ENCODE measurements at places on chromosomes 5 and 9.

DNA sequence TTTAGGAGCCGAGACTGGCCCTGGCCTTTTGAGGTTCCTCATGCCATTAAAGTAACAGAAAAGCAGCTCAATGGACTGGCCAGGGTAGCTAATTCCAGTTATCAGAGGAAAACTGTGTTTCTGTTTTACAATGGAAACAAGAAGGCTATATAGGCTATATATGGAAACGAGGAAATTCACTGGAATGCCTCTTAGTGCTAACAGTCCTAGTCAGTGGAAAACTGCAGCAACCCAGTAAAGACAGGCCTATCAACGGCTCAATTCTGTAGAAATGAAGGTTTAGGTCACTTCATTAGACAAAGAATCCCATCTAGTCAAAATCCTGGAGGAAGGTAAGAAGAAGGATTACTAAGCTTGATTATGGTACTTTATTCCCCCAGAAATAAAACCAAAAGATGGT lies 3.2 kb upstream of the TICAM2 start:
- DNase-seq, result no peak

- DNase-seq, result no peak
Measured at GRCh38 chr5:53337827-53338226, 142.6 kb upstream of the FST start.

DNA sequence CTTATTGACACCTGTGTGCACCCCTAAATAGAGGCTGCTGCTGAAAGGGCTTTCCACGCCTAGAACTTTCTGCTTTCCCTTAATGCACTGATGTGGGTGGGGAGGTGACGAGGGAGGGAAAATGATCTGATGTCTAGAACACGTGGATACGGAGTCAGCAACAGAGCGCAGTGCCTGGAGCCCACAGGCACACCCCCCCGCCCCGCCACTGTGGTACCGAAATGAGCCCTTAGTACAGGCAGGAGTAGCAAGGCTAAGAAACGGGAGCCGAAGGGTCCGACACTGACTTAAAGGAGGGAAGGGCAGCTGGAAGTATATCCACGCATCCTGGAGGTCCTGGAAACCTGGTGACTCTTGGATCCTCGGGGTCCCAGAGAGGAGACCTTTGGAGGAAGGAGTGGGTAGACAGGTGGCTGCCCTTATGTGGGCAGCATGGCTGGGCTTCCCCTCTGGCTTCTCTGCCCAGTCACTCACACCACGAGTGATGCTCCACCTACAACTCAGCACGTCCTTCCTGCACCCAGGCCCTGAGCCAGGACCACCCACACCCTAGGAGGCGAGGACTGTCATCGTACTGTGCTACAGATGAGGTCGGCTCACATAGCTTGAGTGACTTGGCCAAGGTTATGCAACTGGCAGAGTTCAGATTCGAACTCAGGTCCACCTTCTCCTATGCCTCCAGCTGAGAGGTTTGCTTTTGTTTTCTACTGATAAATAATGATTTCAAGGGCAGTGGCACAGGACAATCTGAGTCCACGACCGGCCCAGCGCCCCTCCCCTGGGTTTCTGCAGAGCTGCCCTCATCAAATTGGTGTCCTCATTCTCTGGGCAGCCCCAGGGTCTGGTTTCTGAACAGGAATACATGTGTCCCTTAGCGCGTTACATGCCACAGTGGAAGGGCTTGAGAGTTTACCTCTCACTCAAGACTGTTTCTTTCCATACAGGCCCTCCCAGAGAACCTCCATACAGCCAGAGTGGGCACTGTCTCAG lies 4.7 kb upstream of the VAV2 start:
- peak; percentile 47 for DNase-seq

- no peak for DNase-seq
Measured at GRCh38 chr9:31089549-31090221, 1294.8 kb upstream of the ACO1 start.

DNA sequence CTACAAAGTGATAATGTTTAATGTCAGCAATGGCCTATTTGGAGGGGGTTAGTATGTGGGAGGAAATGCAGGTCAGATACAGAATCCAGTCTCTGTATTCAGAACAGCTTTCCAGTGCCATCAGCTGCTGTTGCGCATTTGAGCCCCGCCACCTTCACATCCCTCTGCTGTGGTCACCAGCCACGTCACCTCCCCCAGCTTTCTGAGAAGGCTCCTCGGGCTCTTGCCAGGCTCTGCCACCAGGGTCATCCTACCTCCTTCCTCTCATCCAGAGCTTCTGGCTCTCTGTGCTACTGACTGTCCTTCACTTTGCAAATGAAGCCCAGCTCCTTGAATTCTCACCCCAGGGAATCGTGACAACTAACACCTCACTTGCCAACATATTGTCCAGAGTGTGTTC lies 138.8 kb downstream of the PIK3R1 start:
- no peak for DNase-seq

- peak; percentile 53 for DNase-seq
Measured at GRCh38 chr9:37650873-37651768, at the start of gene FRMPD1. Gene FRMPD1, plus strand, starts transcription at chr9:37650954. Its CDS starts 41,688 bp downstream, at chr9:37692642.

- no peak for DNase-seq
Measured at GRCh38 chr5:638501-639252, 26.5 kb downstream of the CEP72 start.

DNA sequence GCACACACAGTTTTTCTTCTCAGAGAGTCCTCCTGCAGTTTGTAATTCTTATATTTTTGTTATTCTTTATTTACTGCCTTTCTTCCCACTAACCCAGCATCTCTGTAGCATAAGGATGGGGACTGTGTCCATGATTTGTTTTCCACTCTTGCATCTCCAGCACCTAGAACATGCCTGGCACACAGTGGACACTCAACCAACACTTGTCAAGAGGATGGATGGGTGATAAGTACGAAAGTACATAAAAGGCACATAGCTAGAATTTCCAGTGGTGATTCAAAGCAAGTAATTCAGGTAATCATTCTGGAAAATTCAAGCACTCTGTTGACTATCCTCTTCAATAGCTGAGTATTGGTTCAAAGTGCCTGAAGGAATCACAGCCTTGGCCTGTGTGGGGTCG lies 60.2 kb upstream of the TRIO start:
- no peak for DNase-seq

GRCh38 chr5:94503677-94504076 lies 114.7 kb downstream of the KIAA0825 start:
- DNase-seq, result no peak

GRCh38 chr5:106311230-106311915 lies 1359.4 kb downstream of the EFNA5 start:
- no peak for DNase-seq

DNA sequence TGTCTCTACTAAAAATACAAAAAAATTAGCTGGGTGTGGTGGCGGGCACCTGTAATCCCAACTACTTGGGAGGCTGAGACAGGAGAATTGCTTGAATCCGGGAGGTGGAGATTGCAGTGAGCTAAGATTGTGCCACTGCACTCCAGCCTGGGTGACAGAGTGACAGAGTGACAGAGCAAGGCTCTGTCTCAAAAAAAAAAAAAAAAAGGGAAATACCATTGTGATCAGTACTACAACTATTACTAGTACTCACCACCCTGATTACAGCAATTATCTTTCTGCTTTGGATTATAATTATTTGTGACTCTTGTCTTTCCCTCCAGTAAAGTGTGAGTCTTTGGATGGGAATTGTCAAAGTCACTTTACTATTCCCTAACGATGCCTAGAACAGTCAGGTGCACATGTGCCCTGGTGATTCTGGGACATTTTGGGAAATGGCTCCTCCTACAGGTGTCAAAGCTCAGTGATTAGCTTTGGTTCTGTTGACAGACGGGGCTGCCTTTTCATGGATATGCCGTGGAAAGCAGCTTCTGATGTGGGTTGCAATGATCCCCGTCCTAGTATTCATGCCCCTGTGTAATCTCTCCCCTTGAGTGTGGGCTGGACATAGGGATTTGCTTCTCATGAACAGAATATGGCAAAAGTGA lies 31.8 kb upstream of the FRRS1L start:
- DNase-seq, result no peak

DNA sequence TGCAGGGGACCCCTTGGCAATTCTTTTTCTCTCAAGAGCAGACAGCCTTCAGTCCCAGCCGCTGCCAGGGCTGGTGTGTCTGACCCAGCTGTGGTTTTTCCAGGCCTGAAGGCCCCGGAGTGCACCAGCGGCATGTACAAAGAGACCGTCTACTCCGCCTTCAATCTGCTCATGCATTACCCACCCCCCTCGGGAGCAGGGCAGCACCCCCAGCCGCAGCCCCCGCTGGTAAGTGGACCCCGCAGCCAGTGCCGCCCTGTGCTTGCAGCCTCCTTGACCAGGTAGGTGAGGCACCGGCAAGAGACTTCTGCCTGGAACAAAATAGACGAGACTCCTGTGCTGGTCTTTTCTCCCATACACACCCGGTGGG lies 1.3 kb downstream of the TCF7 start:
- no peak for DNase-seq

- peak; percentile 42 for DNase-seq
Measured at GRCh38 chr5:114101153-114101552, 260.7 kb upstream of the KCNN2 start.

GRCh38 chr9:123609844-123610243 lies 253.8 kb downstream of the CRB2 start:
- DNase-seq, result no peak

DNA sequence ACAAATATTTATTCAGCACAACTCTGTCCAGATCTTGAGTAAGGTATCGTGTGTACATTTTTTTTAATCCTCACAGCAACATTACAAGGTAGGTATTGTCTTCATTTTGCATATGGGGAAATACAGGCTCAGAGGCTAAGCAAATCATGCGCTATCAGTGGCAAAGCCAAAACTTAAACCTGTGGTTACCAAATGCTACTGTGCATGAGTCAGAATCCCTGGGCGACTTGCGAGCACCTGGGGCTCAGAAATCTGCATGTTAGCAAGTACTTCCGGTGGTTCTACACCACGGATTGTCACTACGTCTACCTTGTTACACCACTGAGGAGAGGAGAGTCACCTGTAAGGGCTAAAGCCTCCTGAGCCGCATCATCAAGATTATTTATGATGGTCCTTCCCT lies 21.3 kb downstream of the C5orf58 start:
- DNase-seq, result no peak

- no peak for DNase-seq
Measured at GRCh38 chr5:65113771-65114170, 345.0 kb downstream of the CWC27 start.

DNA sequence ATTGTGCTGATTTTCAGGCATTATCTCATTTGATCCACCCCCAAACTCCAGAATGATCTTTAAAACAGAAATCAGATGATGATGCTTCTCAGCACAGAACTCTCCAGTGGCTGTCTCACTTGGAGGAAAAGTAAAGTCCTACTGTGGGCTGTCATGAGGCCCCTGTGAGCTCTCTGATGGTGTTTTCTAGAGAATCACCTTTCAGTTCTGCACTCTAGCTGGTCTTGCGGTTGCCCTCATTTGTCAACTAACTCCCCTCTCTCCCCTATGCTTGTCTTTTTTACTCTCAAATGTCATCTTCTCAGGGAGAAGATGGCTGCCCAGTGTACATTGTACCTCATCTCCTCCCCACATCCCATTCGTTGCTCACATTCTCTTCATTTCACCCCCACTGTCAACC lies 295.8 kb downstream of the MLLT3 start:
- DNase-seq, result no peak

GRCh38 chr5:88304356-88304755 lies 35.7 kb upstream of the TMEM161B start:
- DNase-seq, result no peak

GRCh38 chr5:128498844-128499455 lies 39.1 kb downstream of the FBN2 start:
- DNase-seq, result peak; percentile 72
